Stimulated activated naive CD4-positive, alpha-beta T cell treated with Interleukin-2 at 50 U/mL for 16 hours (primary cell): ENCODE measurements at places on chromosomes 4 and X.

DNA sequence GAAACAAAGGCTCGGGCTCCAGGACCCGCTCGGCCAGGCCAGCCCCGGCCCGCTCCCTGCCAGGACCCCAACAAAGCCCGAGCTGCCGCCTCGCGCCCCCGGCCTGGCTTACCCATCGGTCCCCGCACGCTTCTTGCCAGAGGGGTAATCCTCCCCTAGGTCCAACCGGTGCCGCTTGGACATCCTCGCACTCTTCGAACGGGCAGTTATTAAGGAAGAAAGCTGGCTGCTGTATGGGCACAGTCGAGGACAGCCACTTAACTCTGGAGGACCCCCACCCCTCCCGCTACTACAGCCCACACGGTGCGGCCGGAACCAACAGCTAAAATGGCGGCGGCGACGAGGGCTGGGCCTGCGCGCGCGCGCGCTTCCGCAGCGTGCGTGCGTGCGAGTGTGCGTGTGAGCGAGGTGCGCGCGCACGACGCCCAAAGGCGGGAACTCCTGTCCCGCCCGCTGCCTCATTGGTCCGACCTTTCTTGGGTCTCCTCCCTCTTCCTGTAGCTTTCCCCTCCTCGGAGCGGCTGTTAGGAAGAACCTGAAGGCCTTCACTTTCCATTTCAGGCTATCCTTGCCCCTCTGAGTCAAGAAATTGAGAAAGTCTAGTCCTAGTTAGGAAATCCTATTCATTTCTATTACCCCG, at the start of gene DHX15:
TSS of gene DHX15 (minus strand) at position 344 of the 640 bp plus-strand sequence. CDS start at position 183, 161 bp downstream.
- DNase-seq: peak; percentile 90

DNA sequence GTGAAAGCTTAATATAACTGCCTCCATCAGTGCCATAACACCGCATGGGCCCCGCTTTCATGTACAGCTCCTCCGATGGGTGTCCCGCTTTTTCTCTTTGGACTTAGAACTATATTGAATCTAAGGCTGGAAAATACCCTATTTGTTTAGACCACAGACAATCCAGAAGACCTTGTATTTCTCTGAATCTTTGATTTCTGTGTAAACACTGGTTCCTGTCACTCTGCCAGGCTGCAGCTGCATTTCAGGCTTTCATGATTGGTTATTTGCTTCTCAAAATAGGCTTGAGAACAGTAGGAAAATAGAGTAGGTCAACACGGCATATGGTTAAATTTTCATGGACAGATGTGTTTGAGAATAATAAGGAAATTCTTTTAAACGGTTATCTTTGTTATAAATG, 80.0 kb downstream of the NWD2 start:
- DNase-seq: no peak

DNA sequence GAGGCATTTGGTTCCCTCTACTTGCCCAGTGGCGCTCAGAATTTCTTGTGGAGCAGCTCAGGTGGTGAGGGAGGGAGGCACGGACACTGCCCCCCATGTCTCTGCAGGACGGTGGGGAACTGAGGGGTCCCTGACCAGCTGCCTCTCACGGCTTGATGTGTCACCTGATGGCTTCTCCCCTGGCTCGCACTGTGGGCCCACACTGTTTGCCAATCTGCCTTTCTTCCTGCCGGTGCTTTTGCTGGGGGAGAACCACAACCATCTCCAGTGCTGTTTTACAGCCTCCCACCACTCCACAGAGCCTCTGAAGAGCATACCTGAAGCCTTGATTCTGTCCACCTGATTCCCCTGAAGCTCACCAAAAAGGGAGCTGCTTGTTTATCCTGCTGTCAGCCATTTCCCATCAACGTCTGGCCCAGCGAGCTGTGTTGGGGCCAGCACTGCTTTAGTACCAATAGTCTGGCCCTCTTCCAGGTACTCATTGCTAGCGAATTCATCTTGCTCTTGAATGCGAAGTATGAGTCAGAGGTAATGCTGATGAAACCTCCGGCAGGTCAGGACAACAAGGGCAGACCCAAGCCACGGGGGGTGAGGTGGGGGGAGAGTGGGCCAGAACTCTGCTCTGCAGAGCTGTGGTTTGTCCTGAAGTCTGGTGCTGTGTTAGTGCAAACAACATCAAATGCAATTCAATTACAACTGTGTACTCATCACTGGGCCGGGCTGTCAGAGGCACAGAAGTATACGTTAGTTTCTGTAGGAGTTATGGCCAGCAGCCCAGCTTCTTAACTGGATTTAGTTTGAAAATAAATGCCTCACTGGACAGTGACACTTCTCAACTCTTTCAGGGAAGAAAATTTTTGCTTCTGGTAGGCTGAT, 208.3 kb upstream of the JADE1 start:
- no peak for DNase-seq

GRCh38 chr4:87268411-87268810, 48.0 kb upstream of the KLHL8 start:
- no peak for DNase-seq
